T-helper 2 cell treated with Interferon-gamma antibody and Interleukin-4, amounts not matched to agents 100 ng/mL and 5 ng/mL, for 36 hours (primary cell): ENCODE measurements at places on chromosomes 7 and 10. TPM values are rescaled to one million over a fixed set of nuclear protein-coding genes. Genes with fewer than 3 reads are reported as not detected.

The GHRHR gene
- not detected in 2 replicates for total RNA-seq

The SLC18A2 gene
- 0.09 TPM in 1 of 2 replicates, not detected in the other for total RNA-seq

The HEPACAM2 gene
- total RNA-seq = not detected in 2 replicates

The R3HCC1L gene
- 16.9 and 17.2 TPM in 2 replicates for total RNA-seq

The HOXA9 gene
- total RNA-seq = not detected in 2 replicates

The EPHB4 gene
- total RNA-seq = 1.5 and 1.7 TPM in 2 replicates

The FAM25G gene
- total RNA-seq = not detected in 2 replicates

The MYO3A gene
- not detected in 2 replicates for total RNA-seq

The GPR15LG gene
- total RNA-seq = not detected in 2 replicates

The LIPN gene
- not detected in 2 replicates for total RNA-seq

The TWNK gene
- total RNA-seq = 14.8 and 15.3 TPM in 2 replicates

The GSAP gene
- 4.7 and 5.3 TPM in 2 replicates for total RNA-seq

The TDRD1 gene
- total RNA-seq = 0.09 and 0.23 TPM in 2 replicates

The PNLIPRP1 gene
- not detected in 2 replicates for total RNA-seq

The TAS2R41 gene
- total RNA-seq = not detected in 2 replicates

The CTAGE4 gene
- total RNA-seq = 2.3 and 2.4 TPM in 2 replicates

The SLC26A5 gene
- total RNA-seq = not detected in 2 replicates

The CYP2C9 gene
- total RNA-seq = not detected in 2 replicates

The PRRT4 gene
- total RNA-seq = 0.07 and 0.18 TPM in 2 replicates

The SVOPL gene
- total RNA-seq = 1.0 and 1.2 TPM in 2 replicates

The ST8SIA6 gene
- 0.27 and 0.32 TPM in 2 replicates for total RNA-seq

The ITIH5 gene
- not detected in 2 replicates for total RNA-seq

The TRIM73 gene
- 10.5 and 11.1 TPM in 2 replicates for total RNA-seq

The PTEN gene
- total RNA-seq = 86.1 and 94.5 TPM in 2 replicates

The CNTNAP2 gene
- not detected in 2 replicates for total RNA-seq
